ENCODE measurements at places on chromosomes 6 and 20.
A peak's percentile ranks its signal among the peaks of the same experiment; 100 is the strongest.

GRCh38 chr6:15512126-15512525 is 150.7 kb downstream of the DTNBP1 start:
- DNase-seq: no peak

GRCh38 chr6:32922083-32922482 is 18.7 kb downstream of the HLA-DMB start:
- DNase-seq: no peak

GRCh38 chr20:23152308-23152892 is 66.3 kb upstream of the CD93 start:
- DNase-seq: no peak

GRCh38 chr6:147888374-147888773 is 379.9 kb downstream of the SAMD5 start:
- DNase-seq: no peak

DNA sequence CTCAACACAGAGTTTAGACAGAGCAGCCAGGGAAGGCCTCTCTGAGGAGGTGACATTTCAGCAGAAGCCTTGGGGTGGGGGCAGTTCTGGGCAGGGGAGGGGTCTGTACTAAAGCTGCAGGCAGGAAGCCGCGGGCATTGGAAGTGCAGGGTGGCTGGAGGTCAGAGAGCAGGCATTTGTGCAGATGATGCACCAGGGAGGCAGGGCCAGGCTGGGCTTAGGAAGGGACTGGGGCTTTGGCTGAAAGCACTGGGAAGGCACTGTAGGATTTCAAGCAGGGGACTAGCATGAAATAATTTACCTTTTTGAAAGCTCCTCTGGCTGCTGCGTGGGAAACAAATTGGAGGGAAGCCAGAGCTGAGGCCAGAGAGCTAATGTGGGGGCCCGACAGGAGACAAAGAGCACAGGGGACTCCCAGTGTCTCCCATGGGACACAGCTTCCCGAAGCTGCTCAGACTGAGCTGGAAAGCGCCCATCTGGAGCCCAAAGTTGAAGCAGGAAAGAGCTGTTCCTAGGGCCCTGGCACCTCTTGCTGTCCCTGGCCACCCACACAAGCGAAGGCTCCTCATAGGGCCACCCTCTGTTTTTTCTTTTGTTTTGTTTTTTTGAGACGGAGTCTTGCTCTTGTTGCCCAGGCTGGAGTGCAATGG is 19.3 kb downstream of the ADA start:
- DNase-seq: no peak

DNA sequence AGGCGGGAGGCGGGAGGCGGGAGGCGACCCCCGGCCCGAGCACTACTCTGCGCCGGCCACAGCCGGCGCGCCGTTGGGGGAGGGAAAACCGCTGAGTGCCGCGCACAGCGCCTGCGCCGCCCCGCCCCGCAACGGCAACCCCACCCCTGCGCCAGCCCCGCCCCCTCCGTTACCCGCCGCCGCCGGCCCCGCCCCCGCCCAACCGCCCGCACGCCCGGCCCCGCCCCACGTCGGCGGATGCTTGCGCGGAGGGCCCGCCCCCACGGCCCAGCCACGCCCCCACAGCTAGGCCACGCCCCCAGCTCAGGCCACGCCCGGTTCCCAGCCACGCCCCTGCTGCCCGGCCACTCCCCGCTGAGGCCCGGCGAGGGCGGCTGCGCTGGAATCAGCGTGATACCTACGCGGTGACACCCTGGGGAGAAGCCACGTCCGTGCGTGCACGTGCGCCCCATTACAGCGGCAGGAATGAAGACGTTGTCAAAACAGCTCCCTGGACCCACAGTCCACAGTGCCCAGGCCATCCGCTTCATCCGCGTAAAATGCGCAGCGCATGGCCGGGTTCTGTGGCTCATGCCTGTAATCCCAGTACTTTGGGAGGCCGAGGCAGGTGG is at the start of gene TCFL5:
TCFL5 (minus strand) TSS at position 97 of the 611 bp plus-strand sequence. CDS start 152 bp downstream, outside the sequence.
- DNase-seq: peak; percentile 69

- DNase-seq: no peak
Measured at GRCh38 chr6:32974541-32975308, 6.3 kb downstream of the BRD2 start.
